PC-3 (cell line): ENCODE measurements at places on chromosomes 4 and X. TPM values are rescaled to one million over a fixed set of nuclear protein-coding genes. Genes with fewer than 3 reads are reported as not detected.

GRCh38 chr4:142262956-142263355 lies 583.1 kb downstream of the INPP4B start:
- DNase-seq = no peak

DNA sequence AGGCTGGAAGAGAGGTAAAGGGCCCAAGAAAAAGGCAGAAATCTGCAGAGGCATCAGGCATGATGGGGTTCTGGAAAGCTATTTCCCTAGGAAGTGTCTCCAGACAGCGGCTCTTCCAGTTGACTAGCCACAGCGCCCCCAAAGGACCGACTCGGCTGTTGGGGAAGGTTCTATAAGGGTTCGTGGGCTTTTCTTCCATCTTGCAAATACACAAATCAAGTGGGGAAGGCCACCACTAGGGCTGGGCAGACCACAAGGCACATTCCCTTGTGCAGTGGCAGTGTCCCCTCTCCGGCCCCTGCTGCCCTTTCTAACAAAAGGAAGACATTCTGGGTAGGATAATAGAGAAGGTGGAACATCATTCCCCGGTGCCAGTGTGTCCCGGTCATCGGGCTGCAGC lies 18.2 kb downstream of the BCOR start:
- DNase-seq = no peak

DNA sequence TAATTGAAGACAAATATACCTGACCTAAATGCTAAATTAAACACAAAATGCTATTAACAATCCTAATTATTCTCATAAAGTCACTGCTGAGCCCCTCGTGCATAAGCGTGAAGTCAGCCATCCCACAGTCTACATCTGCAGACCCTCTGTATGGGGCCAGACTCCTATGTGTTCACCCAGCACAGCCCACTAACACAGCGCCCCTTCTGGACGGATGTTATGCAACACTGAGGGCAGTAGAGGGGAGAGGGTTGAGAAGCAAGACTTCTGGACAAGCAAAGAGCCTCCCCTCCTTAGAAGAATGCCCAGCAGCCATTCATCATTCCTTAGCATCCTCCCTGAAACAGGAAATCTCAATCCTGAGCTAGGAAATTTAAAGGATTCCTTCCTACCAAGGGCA lies 7.9 kb downstream of the TRPC3 start:
- no peak for DNase-seq

- DNase-seq = no peak
Measured at GRCh38 chr4:57051524-57051923, 58.7 kb downstream of the IGFBP7 start.

DNA sequence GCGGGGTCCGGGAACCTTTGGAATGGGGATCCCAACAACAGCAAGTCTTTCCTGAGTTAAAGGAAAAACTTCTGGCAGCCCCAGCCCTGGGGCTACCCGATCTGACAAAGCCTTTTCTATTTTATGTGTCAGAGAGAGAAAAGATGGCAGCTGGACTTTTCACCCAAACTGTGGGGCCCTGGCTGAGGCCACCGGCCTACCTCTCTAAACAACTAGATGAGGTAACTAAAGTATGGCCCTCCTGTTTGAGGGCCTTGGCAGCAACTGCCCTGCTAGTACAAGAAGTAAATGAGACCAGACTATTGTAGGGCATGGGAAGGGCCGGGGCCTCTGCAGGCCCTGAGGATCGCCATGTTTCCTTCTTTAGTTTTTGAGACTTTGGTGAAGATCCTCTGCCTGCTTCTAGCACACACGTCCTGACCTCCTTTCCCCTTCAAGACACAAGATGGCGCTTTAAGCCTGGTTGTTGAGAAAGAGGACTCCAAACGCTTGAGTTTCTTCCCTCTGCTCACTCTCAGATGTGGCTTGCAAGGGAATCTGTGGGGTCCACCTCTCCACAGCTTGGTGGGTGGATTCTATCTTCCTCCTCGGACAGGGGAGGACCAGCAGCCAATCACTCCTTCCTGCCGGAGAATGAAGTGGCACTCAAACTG lies 18.5 kb upstream of the DRD5 start:
- peak; percentile 72 for DNase-seq

DNA sequence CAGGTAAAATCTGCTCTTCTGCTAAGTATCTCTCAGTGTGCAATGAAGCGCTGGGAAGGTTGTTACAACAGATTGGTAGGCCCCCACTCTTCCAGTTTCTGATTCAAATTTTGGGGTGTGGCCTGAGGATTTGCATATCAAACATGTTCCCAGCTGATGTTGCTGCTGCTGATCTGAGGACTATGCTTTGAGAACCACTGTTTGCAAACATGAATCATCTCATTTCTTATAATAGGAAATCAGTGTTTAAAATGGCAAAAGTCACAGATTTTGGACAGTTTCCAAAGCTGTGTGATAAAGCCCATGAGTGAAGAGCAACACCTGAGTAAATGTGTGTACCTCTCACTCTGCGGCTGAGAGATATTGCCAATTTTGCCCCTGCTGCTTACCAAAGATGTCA lies 36.2 kb upstream of the NDNF start:
- DNase-seq = no peak

DNA sequence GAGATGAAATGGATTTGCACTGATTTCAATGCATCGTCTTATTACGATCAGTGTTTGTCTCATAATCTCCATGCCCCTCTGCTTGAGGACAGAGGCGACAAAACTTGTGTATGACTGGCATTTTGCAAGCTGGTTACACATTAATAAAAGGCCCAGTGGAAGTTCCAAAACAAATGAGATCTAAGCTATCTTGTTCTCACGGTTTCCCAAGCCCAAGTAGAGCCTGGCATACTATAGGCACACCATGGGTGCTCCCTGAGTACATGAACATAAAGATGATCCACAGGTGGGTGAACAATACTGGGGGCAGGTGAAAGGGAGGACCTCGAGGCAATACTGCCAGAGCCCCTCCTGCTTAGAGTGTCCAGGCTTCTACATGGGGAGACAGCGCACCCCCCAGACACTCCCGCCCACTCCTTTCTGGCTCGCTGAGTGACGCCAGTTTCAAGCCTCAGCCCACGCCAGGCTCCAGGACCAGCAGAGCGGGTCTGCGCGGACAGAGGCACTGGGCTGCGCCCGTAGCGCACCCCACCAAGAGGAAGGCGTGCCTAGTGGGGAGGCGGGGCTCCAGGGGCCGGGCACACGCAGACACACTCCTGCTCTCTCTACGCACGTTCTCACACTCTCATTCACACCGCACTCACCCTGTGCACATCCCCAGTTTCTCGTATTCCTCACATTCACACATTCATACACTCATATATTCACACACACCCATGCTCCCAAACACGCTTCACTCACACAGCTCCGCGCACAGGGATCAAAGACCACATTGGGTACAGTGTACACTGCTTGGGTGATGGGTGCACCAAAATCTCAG lies 8.9 kb upstream of the GSX2 start:
- DNase-seq = peak; percentile 61

ADRA2C gene
- total RNA-seq = 0.52 TPM in 1 of 2 replicates, not detected in the other
